ENCODE measurements at places on chromosomes 6 and 20. TPM values are rescaled to one million over a fixed set of nuclear protein-coding genes. Genes with fewer than 3 reads are reported as not detected.

Gene BMP2
- polyA plus RNA-seq: 20.3 TPM

Gene WFDC10B
- not detected for polyA plus RNA-seq

Gene UNC5CL
- polyA plus RNA-seq: 5.1 TPM

Gene MBOAT1
- 25.5 TPM for polyA plus RNA-seq

Gene PERP
- polyA plus RNA-seq: 15.9 TPM

Gene HTR1E
- polyA plus RNA-seq: 0.60 TPM

Gene OR2J3
- polyA plus RNA-seq: not detected

Gene SPATS1
- polyA plus RNA-seq: not detected

Gene POM121L2
- polyA plus RNA-seq: not detected

Gene GPR6
- not detected for polyA plus RNA-seq

Gene MGME1
- 38.9 TPM for polyA plus RNA-seq

Gene TAPBP
- 34.8 TPM for polyA plus RNA-seq

Gene GSTA3
- polyA plus RNA-seq: 0.27 TPM

Gene SPAG4
- 2.6 TPM for polyA plus RNA-seq

Gene STMN3
- 32.7 TPM for polyA plus RNA-seq

Gene TIAM2
- polyA plus RNA-seq: 16.8 TPM

Gene FAM83C
- polyA plus RNA-seq: 0.05 TPM

Gene SEMG1
- not detected for polyA plus RNA-seq

Gene RIMS1
- 2.8 TPM for polyA plus RNA-seq

Gene BPIFB2
- polyA plus RNA-seq: not detected

Gene LY6G5C
- 4.3 TPM for polyA plus RNA-seq

Gene SLC17A2
- polyA plus RNA-seq: 0.74 TPM

Gene STK38
- 52.8 TPM for polyA plus RNA-seq

Gene DUSP15
- polyA plus RNA-seq: 17.9 TPM

Gene ZBTB12
- polyA plus RNA-seq: 27.7 TPM

Gene SLC4A11
- 2.3 TPM for polyA plus RNA-seq

All from renal pelvis (tissue), 12 donors.